Muscle of arm (tissue), 14 donors: ENCODE measurements at places on chromosomes 2 and 18.

- no peak for DNase-seq
Measured at GRCh38 chr2:99921903-99922302, 220.5 kb downstream of the AFF3 start.

GRCh38 chr2:202096736-202097135 is 23.7 kb downstream of the KIAA2012 start:
- DNase-seq = no peak

DNA sequence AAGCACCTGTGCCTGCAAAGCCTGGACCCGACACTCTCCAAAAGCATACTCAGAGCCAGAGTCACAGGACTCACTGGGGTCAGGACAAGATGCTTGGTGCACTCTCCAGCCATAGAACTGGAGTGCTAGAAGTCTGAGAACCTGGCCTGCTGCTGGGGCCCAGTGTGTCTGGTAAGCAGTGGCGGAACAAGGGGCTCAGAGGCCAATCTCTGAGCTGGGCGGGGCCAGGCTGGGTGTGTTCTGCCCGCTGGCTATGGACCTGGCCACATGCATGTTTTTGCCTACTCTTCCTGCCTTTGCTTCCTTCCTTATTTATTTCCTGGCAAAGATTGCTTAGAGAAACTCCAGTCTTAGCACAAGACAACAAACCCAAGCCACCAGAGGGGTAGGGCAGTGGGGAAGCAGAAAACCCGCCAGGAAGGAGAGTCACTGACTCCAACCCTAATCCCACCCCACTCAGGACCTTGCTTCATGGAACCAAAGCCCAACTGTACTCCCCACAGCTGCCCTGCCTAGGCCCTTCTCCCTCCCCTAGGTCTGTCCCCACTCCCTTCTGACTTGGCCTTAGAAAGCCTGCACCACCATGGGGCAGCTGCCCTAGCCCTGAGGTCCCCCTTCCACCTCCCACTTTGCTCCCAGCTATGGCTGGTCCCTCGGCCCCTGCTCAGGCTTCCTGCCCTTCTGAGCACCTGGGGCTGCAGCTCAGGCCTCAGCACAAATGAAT is 315.5 kb downstream of the CELF4 start:
- no peak for DNase-seq

- DNase-seq = no peak
Measured at GRCh38 chr18:11982981-11983380, 1.7 kb downstream of the IMPA2 start.

DNA sequence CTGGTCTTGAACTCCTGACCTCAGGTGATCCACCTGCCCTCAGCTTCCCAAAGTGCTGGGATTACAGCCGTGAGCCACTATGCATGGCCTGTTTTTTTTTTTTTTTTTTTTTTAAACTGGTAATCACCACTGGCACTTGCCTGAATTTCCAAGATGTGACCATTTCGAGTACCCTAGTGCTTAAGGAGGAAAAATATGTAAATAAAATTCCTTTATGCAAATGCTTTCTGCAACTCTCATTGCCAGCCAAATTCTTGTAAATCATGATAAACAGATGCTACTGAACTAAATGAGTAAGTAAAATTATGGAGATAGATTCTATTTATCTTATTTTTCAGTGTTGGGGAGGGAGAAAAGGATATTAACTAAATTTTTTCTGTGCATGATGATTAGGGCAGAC is 18.6 kb downstream of the CDCA7 start:
- no peak for DNase-seq

DNA sequence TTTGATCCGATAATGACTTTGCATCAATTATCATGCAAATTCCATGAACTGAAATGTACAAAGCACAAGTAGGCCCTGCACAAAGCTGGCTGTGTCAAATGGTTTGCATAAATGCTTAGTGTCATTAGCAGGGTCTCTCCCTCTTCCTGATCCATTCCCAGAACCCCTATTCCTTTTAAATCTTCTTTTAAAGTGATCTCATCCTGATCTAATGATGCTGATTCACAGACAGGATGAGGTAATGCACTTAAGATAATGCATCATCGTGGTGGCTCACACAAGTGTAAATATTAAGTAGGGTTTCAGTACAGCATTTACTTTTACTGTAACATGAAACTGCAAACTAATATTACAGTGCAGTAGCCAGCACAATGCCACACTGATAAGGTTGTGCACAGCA is 304.8 kb upstream of the SOX11 start:
- no peak for DNase-seq

GRCh38 chr2:233385489-233386044 is 31.3 kb downstream of the DGKD start:
- no peak for DNase-seq

DNA sequence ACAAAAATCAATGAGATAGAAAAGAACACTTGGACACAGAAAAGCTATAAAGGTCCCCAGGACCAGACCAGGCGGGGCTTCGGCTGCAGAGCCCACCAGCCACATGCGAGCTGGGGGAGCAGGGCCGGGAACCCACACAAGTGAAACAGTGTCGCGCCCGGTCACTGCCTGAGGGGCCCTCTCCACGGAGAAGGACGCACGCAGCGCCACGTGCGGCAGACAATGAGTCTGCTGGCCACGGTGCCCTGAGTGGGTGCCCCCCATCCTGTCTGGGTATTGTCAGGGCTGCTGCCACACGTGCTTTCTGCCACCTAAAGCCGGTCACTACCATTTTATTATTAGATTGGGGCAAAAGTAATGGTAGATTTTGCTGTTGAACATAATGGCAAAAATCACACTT is 207.9 kb upstream of the HDAC4 start:
- no peak for DNase-seq

DNA sequence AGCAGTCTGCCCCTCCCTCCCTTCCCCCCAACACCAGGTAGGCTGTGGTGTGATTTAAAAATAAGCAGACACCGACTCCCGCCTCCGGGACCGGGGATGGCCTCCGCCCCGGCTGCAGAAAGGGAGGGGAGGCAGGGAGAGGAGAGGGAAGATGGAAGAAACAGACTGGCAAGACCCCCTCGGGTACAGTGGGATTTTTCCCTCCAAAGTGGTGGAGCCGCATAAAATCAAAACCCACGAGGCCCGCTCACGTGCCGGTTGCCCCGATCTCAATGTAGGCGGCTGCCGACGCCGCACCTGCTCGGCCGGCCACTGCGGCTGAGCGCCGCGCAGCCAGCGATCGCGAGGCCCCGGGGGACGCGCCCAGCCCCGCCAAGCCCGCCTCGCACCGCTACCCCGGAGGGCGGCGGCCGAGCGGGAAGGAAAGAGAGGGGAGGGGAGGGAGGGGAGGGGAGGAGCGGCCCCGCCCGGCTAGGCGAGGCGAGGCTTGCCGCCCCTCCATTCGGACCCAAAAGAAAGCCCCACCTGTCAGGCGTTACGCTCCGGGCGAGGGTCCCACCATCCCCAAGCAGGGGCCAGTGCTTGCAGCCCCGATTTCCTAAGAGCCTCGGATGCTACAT is 811 bp downstream of the ADD2 start:
- no peak for DNase-seq

- DNase-seq = no peak
Measured at GRCh38 chr18:72542342-72542741, 1.8 kb downstream of the CBLN2 start.

DNA sequence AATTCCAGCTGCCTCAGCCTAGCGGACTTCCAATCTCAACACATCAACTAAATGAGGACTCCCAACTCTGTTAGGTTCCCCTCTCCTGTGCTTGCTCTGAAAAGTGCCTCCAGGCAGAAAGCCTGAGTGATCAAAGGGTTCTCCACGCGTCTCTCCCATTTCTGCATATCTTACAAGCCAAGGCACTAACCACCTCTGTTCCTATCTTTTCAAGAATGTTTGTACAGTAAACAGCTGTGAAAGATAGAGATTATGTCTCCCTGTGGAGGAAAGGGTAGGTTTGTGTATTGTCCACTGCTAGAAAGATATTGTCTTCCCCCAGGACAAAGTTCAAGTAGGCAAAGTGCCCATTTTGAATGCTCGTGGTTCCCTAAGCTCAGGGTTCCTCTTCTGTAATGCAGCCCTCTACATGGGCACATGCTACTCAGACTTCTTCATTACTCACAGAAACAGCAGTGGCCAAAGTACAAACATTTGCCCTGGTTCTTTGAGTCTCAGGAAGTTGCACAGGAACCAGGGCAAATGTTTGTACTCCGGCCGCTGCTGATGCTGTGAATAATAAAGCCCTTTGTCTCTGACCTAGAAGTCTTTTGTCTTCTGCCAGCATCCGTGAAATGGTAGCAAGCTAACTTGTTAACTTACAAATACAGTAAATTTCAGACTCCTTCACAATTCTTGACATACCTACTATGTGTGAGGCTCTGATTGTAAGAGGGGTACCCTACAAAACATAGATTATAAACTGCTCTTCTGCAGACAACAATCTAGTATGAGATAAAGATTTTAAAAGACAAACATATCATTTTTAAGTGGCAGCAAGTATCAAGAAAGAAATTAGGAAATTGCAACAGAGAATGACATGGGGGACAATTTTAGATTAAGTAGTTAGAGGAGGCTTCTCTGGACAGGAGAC is 44.5 kb downstream of the PKDCC start:
- no peak for DNase-seq

DNA sequence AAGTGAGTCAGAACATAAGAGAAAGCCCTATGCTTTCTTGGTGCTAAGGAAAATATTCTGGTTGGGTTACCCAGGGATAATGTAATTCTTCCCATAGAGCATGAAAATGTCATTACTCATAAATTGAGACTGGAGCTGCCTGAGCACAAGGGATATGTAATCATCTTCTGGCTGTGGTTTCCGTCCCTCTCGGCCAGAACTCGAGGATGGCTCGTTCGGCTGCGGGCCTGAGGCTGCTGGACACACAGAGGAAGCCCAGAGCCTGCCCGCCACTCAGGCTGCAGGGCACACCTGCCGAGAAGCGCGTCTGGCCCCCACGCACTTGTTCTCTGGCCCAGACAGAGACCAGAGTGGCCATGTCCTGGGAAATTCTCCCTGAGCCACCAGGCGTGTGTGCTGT is 104.9 kb downstream of the ASAP2 start:
- peak; percentile 79 for DNase-seq

DNA sequence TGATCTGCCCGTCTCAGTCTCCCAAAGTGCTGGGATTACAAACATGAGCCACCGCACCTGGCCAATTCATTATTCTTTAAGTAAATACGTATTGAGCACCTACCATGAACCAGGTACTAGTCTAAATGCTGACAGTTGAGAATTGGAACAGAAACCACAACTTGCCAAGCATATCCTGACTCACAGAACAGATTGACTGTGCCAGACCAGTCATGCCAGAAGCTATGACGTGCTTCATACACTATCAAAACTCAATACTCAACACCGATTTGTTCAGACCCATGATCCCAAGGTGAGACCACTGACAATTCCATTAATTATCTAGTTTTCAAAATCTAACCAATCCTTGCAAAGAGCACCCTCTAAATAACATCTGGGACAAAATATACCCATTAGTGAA is 148.6 kb downstream of the B3GNT2 start:
- no peak for DNase-seq

DNA sequence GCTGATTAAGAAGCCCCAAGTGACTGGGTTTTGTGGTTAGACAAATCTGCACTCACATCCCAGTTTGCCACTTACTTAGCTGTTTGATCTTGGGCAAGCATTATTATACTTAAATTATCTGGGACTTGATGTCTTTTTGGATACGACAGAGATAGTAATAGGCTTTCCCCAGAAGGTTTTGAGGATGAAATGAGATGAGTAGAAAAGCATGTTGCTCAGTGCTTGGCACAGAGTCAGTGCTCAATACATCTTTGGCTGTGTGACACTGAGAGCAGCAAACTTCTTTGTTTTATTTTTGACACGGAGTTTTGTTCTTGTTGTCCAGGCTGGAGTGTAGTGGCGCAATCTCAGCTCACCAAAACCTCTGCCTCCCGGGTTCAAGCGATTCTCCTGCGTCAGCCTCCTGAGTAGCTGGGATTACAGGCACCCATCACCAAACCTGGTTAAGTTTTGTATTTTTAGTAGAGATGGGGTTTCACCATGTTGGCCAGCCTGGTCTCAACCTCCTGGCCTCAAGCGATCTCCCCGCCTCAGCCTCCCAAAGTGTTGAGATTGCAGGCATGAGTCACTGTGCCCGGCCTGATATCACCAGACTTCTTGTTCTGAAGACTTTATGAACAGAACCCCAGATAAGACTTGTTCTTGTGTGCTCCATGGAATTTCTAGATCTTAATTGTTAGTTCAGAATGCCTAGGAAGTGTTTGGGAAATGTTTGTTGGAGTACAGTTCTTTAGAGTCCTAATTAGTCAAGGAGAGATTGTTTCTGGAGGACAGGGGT is 521.2 kb downstream of the SLC4A3 start:
- DNase-seq = no peak

- no peak for DNase-seq
Measured at GRCh38 chr18:58495207-58495606, 133.7 kb downstream of the ALPK2 start.

GRCh38 chr2:17245906-17246305 is 272.3 kb downstream of the RAD51AP2 start:
- DNase-seq = peak; percentile 60

DNA sequence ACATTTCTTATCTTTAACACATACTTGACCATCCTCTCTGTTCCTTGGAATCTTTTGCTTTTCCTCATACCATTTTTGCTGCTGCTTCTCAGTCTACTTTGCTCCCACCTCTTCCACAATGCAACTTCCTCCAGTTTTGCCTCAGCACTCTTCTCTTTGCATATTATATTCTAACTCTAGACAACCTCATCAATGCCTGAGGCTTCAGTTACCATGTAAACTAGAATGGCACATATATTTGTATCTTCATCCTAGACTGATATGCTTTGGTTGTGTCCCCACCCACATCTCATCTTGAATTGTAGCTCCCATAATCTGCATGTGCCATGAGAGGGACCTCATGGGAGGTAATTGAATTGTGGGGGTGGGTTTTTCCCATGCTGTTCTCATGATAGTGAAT is 55.9 kb upstream of the STAM2 start:
- DNase-seq = no peak

- DNase-seq = no peak
Measured at GRCh38 chr18:30748541-30748940, 294.0 kb downstream of the DSC3 start.

DNA sequence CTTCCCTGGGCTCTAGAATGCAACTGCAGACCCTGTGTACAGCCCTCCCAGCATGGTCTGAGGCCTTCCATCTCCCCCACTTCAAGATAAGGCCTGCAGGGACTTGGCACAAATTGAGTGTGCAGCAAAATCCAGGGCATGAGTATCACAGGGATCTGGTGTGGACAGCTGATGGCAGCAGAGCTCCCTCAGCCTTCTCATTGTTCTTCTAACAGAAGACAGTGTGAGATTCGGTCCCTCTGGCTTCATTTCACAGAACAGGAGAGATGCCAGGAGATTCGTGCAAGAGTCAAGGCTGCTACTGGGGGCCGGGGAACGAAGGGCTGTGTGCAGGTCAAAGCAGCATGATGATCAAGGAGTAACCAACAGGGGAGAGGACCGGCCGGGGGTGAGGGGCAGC is 85.8 kb downstream of the UXS1 start:
- no peak for DNase-seq

DNA sequence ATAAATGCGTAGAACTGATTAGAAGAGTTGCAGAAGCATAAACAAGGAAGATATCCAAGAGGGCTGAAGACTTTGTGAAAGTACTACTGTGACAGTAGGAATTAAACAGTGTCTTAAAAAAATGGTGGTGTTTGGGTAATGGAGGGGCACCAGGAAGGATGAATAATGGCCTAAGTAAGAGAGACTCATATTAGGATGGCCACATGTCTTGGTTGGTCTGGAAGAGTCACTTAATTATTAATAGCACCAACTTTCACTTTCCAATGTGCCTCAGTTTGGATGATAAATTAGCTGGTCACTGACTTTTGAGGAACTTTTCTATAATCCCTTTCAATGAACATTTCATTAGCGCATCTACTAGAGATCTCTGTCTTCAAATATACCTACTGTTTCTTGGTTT is 372.2 kb downstream of the NYAP2 start:
- DNase-seq = no peak
